Right renal pelvis (tissue), 4 donors: ENCODE measurements at places on chromosomes 6 and 20. TPM values are rescaled to one million over a fixed set of nuclear protein-coding genes. Genes with fewer than 3 reads are reported as not detected.

MEI4 gene
- 2.7 TPM for polyA plus RNA-seq

TTLL9 gene
- polyA plus RNA-seq: 3.2 TPM

GRCh38 chr20:7375905-7376304 is 564.4 kb downstream of the HAO1 start:
- DNase-seq: no peak

- DNase-seq: no peak
Measured at GRCh38 chr6:155317186-155317585, 2.9 kb upstream of the TFB1M start.

- DNase-seq: no peak
Measured at GRCh38 chr20:21262812-21263211, 40.3 kb upstream of the XRN2 start.

GRCh38 chr20:59004763-59005522 is 2.1 kb downstream of the CTSZ start:
- no peak for DNase-seq

GRCh38 chr6:711925-712324 is 19.0 kb upstream of the EXOC2 start:
- DNase-seq: no peak

- no peak for DNase-seq
Measured at GRCh38 chr6:63685446-63686379, 50.1 kb downstream of the PHF3 start.

GRCh38 chr6:13286181-13286580 is 42.2 kb downstream of the TBC1D7 start:
- DNase-seq: no peak
